ENCODE measurements at places on chromosomes 5 and 9.

GRCh38 chr9:117121316-117121715 is 293.5 kb downstream of the ASTN2 start:
- DNase-seq, result no peak

- DNase-seq, result no peak
Observed at GRCh38 chr9:128683340-128684064, 5.5 kb upstream of the SET start.

DNA sequence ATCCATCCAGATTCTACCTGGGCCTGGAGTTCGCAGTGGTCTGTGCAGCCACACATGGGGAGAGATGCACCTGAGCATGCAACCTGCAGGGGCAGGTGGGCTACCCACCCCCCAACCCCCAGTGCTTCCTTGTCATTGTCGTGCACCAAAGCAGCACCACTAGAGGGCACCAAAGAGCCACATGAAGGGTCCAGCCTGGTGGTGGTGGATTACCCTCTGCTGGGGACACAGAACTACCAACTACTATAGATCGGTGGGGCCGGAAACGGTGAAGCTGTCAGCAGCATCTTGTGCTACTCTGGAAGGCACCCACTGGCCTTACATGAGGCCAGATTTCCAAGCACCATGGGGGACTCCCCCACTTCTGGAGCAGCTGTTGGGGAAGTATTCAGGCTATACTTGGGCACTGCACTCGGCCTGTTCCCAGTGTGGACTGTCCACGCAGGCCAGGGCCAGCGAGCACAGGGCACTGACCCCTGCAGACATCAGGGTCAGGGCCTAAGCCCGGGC is 60.2 kb upstream of the TBC1D2 start:
- DNase-seq, result peak; percentile 58

GRCh38 chr5:9288234-9288633 is 257.6 kb downstream of the SEMA5A start:
- peak; percentile 13 for DNase-seq

GRCh38 chr9:105441616-105442160 is 6.1 kb upstream of the FSD1L start:
- no peak for DNase-seq

- DNase-seq, result no peak
Observed at GRCh38 chr5:130992095-130992494, 173.0 kb downstream of the HINT1 start.

GRCh38 chr5:82918311-82919031 is 158.7 kb downstream of the TMEM167A start:
- no peak for DNase-seq

DNA sequence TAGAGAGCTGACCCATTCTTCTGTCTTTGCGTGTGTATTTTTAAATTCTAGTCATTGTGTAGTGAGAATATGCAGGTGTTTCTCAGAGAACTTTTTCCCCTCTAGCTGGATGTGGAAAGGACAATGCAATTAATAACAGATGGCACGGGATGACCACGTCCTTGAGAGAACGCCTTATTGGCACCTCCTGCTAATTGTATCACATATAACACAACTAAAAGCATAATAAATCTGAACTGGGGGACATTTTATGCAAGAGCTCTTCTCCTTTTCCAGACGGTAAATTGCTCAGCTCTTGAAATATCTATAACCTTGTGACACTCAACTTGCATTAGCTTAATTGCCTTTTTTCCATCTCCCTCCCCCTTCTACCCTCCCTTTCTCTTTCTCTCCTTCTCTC is 62.9 kb upstream of the IZUMO3 start:
- no peak for DNase-seq

- no peak for DNase-seq
Observed at GRCh38 chr9:124849801-124850200, 3.5 kb upstream of the WDR38 start.

- no peak for DNase-seq
Observed at GRCh38 chr5:86756839-86757238, 139.1 kb downstream of the COX7C start.

DNA sequence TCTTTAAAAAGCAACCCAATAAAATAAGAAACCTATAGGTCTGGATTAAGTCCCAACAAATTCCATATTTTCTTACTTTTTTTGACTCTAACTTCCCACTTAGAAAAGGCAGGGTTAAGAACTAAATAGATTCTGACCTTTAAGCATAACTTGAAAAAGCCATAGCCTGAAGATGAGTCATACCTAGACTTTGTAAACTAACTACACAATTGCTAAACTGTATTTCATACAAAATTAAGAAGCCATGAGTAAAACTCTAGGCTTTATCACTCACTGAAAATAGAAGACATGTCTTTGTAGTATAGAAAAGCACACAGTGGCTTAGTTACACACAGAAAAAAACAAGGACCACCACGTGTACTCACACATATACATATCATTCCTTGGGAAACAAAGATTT is 51.5 kb downstream of the MLLT3 start:
- no peak for DNase-seq

DNA sequence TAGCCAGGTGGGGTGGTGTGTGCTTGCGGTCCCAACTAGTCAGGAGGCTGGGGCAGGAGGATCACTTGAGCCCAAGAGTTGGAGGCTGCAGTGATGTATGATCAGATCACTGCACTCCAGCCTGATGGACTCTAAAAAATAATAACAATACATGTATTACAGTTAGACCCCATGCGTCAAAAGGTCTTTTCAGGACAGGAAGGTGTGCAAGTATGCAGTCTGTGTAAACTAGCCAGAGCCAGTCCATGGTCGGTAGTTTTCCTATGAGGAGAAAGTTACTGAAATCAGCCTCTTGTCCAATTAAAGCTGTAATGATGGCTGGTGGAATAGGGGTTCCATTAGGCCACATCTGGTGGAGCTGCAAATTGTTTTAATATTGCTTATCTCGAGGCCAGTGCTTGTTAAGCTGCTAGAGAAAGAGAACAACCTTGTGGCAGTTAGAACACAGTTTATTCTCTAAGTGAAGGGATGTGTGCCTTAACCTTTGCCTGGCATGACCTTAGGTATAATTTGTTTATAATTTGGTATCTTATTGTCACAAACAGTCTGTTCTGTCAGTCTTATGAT is 1.5 kb upstream of the STOM start:
- no peak for DNase-seq

DNA sequence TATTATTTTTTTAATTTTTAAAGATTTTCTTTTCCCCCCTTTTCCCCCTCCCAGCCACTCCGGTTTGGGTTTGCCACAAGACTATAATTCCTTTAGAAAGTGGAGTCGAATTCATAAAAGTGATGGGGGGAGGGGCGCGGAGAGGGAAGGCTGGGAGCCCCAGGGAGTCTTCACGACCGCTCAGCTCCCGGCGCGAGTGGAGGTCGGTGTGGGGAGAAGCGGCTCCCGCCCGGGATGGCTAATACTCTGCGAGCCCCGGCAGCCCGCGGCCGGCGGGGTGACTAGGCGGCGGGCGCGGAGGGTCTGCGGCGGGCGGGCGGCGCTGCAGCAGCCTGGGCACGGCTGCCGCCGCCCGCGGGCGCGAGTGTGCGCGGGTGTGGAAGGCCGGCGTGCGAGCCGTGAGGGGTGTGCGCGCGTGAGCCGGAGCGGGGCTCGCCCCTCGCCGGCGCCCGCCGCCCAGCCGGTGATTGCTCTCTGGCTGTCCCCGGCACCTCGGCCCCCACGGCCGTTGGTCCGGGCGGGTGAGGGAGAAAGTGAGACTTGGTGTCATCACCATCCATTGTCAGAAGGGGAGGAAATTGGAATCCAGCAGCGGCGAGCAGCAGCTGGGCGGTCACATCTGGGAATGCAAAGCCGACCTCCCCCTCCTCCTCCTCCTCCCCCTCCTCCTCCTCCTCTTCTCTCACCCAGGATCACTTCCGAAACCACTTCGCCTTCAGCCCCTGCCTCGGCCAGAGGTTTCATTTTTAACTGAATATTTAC is at the start of gene PARP8:
Gene PARP8 (plus strand): TSS at position 377 of the 762 bp plus-strand sequence. CDS start 459 bp downstream, outside the sequence.
- DNase-seq, result no peak

DNA sequence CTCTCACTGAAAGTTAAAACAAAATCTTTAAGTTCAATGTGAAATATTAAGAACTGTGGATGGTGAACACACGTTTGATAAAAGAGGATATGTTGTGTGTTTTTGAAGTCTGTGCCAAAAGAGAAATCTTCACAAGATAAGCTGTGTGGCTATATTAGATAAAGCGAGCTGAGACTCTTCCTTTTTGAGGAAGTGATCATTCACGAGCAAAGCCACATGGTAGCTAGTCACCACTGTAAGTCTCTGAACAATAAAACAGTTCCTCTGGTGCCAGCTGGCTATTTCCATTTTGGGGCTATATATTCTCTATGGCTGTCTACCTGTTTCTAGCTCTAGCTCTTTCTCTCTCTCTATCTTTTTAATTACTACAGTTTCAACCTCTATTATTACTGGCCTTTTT is 1849.2 kb upstream of the C9orf72 start:
- no peak for DNase-seq

GRCh38 chr5:34585601-34586104 is 70.5 kb upstream of the RAI14 start:
- DNase-seq, result no peak

Measured in hippocampal formation (tissue), 2 donors.